Activated CD8-positive, alpha-beta T cell treated with anti-CD3 and anti-CD28 coated beads for 36 hours (primary cell): ENCODE measurements at places on chromosomes 6 and 20. TPM values are rescaled to one million over a fixed set of nuclear protein-coding genes. Genes with fewer than 3 reads are reported as not detected.

- H3K27me3 ChIP-seq, result no peaks in the 10 kb centered on the region
- H3K4me3 ChIP-seq, result no peak overlapping the region
- peaks cover 4% of the 10 kb centered on the region for H3K4me1 ChIP-seq
- H3K36me3 ChIP-seq, result no peaks in the 10 kb centered on the region
- DNase-seq, result no peak
Measured at GRCh38 chr20:4060856-4061695, 45.7 kb upstream of the RNF24 start.

DNA sequence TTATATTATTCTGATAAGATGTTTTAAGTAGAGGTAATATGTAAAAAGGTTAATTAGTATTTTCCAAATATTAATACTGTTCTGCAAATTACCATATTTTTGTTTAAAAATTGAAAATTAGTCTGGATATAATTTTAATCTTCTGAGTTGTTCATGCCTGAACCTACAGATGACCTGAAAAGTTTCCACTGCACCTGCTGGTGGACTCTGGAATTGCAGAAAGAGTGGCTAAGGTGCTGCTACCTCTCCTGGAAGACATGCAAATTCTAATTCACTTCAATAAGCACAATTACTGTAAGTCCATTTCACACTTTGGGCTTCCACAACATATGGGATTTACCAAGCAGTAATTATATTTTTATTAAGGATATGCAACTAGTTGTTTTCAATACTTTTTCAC, 77.7 kb upstream of the OLIG3 start:
- no peak overlapping the region for H3K27ac ChIP-seq
- no peak overlapping the region for H3K4me3 ChIP-seq
- H3K27me3 ChIP-seq, result peaks cover 2% of the 10 kb centered on the region
- no peaks in the 10 kb centered on the region for H3K4me1 ChIP-seq
- peak; percentile 80 for DNase-seq

DNA sequence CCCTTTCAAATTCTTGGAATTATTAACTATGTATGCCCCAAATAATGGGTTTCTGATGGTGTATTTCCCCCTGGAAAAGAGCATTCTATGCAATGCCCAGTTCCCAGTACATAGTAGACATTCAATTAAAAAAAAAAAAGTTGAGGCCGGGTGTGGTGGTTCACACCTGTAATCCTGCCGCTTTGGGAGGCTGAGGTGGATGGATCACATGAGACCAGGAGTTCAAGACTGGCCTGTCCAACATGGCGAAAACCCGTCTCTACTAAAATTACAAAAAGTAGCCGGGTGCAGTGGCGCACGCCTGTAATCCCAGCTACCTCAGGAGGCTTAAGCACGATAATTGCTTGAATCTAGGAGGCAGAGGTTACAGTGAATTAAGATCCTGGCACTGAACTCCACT, 83.3 kb upstream of the ZNF217 start:
- DNase-seq, result no peak
- H3K27me3 ChIP-seq, result no peaks in the 10 kb centered on the region
- no peak overlapping the region for H3K4me3 ChIP-seq
- H3K36me3 ChIP-seq, result no peaks in the 10 kb centered on the region
- peaks cover 27% of the 10 kb centered on the region for H3K4me1 ChIP-seq
- no peak overlapping the region for H3K27ac ChIP-seq

DNA sequence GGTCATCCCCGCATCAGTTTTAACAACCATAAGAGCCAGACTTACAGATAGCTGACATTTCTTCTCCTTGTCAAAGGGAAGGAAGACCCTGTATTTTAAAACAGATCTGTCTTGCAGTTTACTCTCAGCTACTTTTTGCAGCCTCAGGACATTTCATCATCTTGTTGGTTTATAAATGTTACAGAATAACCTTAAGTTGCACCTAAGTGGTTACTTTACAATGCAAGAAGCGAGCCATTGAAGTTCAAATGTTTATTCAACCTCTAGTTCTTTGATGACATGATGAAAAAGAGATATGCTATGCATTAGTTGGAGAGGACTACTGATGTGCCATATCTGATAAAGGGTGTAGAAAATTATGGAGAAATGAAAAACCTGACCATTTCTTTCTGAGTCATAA, 187.9 kb upstream of the COL21A1 start:
- H3K4me1 ChIP-seq, result no peaks in the 10 kb centered on the region
- no peak for DNase-seq
- no peak overlapping the region for H3K4me3 ChIP-seq
- H3K36me3 ChIP-seq, result no peaks in the 10 kb centered on the region

GRCh38 chr6:152503546-152503945, 133.6 kb downstream of the SYNE1 start:
- H3K36me3 ChIP-seq, result no peaks in the 10 kb centered on the region
- DNase-seq, result no peak
- H3K4me3 ChIP-seq, result no peak overlapping the region
- no peaks in the 10 kb centered on the region for H3K27me3 ChIP-seq

DNA sequence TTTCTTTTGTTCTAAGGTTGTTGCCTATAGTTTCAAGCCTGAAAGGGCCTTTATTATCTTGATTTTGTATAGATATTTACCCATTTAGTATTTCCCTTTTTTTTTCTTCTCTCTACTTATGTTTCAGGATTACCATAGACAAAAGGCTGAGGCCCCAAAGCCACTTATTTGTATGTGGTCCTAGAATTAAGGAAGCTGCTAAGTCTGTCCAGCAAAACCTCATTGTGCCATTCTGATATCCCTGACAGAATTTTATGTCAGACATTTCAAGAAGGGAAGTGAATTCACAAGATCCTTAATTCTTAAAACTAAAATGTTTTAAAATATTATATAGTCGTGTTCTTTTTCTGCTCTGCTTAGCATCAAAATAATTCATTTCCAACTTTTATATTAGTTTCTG, 6.9 kb downstream of the HAO1 start:
- H3K36me3 ChIP-seq, result no peaks in the 10 kb centered on the region
- peaks cover 8% of the 10 kb centered on the region for H3K27me3 ChIP-seq
- no peak overlapping the region for H3K4me3 ChIP-seq
- H3K4me1 ChIP-seq, result no peaks in the 10 kb centered on the region
- no peak overlapping the region for H3K27ac ChIP-seq

GRCh38 chr6:119012521-119012920, 65.9 kb downstream of the FAM184A start:
- no peak overlapping the region for H3K4me3 ChIP-seq
- no peaks in the 10 kb centered on the region for H3K4me1 ChIP-seq
- no peak for DNase-seq

DNA sequence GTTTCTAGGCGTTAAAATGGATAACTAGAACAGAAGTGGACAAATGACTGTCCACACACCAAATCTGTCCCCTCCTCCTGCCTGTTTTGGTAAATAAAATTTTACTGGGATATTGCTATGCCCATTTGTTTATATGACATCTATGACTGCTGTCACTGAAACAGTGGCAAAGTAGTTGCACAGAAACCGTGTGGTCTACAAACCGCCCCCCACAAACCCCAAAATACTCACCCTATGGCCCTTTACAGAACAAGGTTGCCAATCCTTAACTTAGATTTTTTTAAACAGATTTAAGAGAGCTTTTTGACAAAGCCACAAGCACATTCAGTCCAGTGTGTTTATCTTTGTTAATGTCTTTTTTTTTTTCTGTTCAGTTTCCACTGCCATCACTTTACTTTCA, 137.8 kb downstream of the MTFR2 start:
- no peak overlapping the region for H3K4me3 ChIP-seq
- peaks cover 6% of the 10 kb centered on the region for H3K27me3 ChIP-seq
- no peaks in the 10 kb centered on the region for H3K4me1 ChIP-seq
- DNase-seq, result no peak

DNA sequence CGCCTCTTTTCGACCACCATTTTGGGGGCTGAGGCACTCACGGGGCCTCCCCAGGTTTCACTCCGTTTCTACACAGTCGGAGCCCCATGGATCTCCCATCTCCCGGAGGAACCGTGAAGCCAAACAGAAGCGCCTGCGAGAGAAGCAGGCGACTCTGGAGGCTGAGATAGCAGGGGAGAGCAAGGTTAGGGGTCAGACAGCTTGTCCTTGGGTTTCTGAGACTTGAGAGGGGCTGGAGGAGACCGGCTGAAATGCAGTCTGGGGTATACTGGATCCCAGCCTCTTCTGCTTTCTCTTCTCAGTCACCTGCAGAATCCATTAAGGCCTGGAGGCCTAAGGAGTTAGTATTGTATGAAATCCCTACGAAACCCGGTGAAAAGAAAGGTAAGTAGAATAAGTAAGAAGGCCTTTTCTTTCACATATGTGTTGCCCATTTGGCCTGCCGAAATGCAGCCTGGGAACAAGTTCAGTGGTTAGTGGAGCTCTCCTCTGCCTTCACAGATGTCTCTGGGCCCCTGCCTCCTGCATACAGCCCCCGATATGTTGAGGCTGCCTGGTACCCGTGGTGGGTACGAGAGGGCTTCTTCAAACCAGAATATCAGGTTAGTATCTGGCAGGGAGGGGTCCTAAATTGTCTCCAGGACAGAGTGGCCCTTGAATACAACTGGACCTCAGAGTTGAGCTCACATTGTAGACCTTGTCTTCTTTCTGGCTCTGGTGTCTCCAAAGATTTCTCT, 984 bp downstream of the VARS2 start:
- H3K27ac ChIP-seq, result peak overlapping the region; percentile 88
- H3K4me1 ChIP-seq, result peaks cover 26% of the 10 kb centered on the region
- peak overlapping the region; percentile 80 for H3K4me3 ChIP-seq
- peaks cover 52% of the 10 kb centered on the region for H3K36me3 ChIP-seq
- DNase-seq, result peak; percentile 22
- H3K27me3 ChIP-seq, result no peaks in the 10 kb centered on the region

DNA sequence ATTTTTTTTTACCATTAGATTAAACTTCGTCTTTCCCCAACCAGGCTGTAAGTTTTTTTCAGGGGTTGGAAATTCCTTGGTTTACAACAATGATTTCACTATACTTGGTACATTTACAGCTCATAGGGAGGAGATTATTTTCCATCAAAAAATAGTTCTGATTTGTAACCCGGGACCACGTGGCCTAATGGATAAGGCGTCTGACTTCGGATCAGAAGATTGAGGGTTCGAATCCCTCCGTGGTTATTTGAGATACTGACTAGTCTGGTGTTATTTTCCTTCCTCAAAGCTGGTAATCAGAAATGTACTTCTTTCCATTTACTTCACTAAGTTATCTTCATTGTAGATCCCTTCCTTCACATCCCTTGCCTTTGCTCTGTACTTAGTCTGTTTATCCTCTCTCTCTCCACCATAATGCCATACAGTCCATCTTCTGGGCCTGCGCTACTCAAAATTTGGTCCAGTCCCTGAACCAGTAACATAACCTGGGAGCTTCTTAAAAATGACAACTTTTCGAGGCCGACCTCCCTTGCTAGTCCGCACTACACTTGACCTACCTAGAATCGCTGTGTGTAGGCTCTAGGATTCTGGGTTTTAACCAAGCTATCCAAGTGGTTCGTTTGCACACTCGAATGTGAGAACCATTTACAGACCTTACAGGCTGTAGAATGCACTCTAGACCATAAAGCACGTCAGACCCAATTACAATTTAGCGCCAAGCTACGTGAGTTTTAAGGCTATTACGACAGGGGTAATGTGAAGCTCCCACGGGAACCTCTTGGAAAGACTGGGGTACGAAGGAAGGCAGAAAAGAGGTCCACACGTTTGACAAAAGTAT, 42.1 kb upstream of the BTN3A2 start:
- H3K36me3 ChIP-seq, result no peaks in the 10 kb centered on the region
- H3K4me1 ChIP-seq, result peaks cover 22% of the 10 kb centered on the region
- peak overlapping the region; percentile 85 for H3K4me3 ChIP-seq
- DNase-seq, result peak; percentile 79
- peak overlapping the region; percentile 94 for H3K27ac ChIP-seq

DNA sequence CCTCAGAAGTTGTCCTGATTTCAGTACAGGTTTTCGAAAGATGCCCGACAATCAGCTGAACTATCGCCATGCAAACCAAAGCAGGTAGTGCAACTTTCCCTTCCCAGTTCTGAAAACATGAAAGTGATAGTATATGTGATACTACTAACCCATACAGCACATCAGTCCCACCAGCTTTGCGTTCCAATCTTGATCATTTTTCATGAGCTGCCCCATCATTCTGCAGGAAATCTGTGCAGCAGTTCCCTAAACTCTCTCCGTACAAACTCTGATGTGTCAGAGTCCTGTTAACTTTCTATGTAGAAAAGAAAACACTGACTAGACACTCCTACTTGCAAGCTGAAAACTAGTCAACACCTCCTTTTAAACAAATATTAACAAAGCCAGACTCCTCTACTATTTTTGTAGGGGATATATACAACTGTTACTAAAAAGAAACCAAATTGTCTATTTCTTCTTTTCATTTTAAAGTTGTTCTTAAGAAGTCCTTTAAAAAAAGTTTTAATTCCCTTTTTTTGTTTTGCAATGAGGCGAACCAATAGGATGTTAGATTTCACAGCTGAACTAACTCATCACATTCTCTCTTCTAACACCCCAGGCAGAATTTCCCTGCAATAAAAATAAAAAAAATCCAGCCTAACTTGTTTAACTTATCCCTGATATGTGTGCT, 99.6 kb upstream of the DST start:
- no peaks in the 10 kb centered on the region for H3K27me3 ChIP-seq
- no peak overlapping the region for H3K27ac ChIP-seq
- no peaks in the 10 kb centered on the region for H3K4me1 ChIP-seq

DNA sequence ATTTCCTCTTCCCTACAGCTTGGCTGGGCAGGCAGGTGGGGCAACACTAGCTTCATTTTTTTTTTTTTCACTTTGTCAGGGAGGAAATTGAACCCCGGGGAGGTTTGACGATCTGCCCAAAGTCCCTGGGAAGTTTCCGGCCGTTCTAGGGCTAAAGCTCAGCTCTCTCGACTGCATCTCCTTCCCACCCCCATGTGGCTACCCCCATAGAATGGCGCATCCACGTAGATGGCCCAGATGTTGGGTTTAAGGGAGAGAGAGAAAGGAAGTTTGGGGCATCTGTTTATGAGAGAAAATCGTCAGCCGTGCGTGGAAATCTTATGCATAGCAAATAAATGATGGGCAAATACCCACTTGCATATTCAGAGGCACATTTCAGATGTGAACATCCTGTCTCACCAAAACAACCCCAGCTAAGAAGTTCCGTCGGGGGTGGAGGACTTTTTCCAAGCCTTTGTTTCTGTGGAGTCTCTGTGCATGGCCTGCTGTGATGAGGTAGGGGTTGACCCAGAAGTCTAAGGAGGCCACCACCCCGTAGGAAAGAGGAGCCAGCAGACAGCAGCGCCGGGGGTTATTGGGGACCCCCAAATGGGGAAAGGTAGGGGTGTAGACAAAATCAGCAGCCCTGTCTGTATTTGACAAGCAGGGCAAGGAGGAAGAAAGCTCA, 40.5 kb upstream of the ZNF831 start:
- H3K4me1 ChIP-seq, result peaks cover 66% of the 10 kb centered on the region
- H3K4me3 ChIP-seq, result peak overlapping the region; percentile 70
- H3K36me3 ChIP-seq, result peaks cover 9% of the 10 kb centered on the region
- peak; percentile 75 for DNase-seq
- peak overlapping the region; percentile 97 for H3K27ac ChIP-seq

- H3K27ac ChIP-seq, result no peak overlapping the region
- no peak for DNase-seq
- no peak overlapping the region for H3K4me3 ChIP-seq
- H3K36me3 ChIP-seq, result no peaks in the 10 kb centered on the region
Measured at GRCh38 chr6:161671117-161671516, 397.3 kb upstream of the AGPAT4 start.

- DNase-seq, result no peak
- H3K4me1 ChIP-seq, result peaks cover 8% of the 10 kb centered on the region
- no peak overlapping the region for H3K4me3 ChIP-seq
- no peaks in the 10 kb centered on the region for H3K27me3 ChIP-seq
- H3K27ac ChIP-seq, result no peak overlapping the region
- no peaks in the 10 kb centered on the region for H3K36me3 ChIP-seq
Measured at GRCh38 chr20:4043796-4044195, 28.4 kb upstream of the RNF24 start.

ENPP1 gene
- 0.20 TPM for total RNA-seq

GPX5 gene
- not detected for total RNA-seq

REM1 gene
- not detected for total RNA-seq

ERVFRD-1 gene
- total RNA-seq, result not detected

CD109 gene
- 10.6 TPM for total RNA-seq

TGM3 gene
- total RNA-seq, result not detected
